Hypothalamus (tissue), 51 donors: ENCODE measurements at places on chromosomes 3 and 15.

DNA sequence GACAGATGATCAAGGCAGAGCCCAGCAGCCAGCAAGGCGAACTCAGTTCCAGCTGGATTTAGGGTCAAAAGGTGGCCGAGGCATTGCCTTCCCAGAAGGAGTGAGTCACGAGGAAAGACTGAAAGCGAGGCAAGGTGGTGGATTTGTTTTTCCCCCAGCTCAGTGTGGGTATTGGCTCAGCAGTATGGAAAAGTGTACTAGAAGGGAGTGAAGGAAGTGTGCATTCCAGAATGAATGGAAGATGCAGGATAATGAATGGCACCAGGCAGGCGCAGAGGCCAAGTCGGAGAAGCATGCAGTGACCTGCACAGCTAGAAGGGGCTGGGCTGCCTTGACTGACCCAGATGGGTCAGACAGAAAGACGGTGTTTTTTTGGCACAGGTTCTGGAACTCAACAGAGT lies 46.3 kb downstream of the FOXP1 start:
- no peak for DNase-seq

GRCh38 chr3:142586803-142587406 lies 8.4 kb upstream of the ATR start:
- DNase-seq, result no peak

- no peak for DNase-seq
Measured at GRCh38 chr3:53224026-53224425, 31.8 kb downstream of the TKT start.

GRCh38 chr3:11553436-11554235 lies 90.1 kb downstream of the VGLL4 start:
- DNase-seq, result no peak

- DNase-seq, result no peak
Measured at GRCh38 chr3:111802700-111803099, 56.4 kb upstream of the PHLDB2 start.

- DNase-seq, result no peak
Measured at GRCh38 chr3:16060358-16060852, 114.1 kb upstream of the GALNT15 start.

GRCh38 chr15:100981086-100981485 lies 61.9 kb downstream of the LRRK1 start:
- DNase-seq, result no peak

DNA sequence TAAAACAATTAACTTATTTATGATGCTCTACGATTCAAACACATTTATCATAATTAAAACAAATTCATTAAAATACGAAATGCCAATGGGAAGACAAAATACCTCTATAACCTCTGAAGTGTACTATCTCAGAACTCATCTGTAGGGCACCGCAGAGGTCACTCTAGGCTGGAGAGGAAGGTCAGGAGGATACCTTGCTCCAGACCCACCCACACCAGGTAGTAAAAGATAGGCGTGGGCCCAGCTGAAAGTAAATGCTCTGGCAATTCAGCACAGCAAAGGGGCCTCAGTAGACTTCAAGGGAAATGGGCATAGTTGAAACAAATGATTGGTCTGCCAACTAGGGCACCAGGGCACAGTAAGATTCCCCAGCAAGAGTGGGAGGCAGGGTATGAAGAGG lies 26.0 kb upstream of the SPPL2A start:
- DNase-seq, result no peak
